ENCODE measurements at places on chromosomes 2 and 18.

GRCh38 chr2:71800106-71800809, 346.9 kb downstream of the DYSF start:
- DNase-seq: no peak

DNA sequence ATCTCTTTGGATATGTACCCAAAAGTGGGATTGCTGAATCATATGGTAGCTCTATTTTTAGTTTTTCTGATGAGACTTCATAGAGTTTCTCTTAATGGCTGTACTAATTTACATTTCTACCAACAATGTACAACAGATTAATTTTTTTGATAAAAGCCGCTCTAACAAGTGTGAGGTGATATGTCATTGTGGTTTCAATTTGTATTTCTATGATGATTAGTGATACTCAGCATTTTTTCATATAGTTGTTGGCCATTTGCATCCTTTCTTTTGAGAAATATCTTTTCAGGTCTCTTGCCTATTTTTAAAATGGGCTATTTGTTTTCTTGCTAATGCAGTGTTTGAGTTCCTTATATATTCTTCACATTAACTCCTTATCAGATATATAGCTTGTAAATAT, 4.3 kb downstream of the IL18RAP start:
- DNase-seq: no peak

- no peak for DNase-seq
These were observed 147.6 kb downstream of the SLC8A1 start for GRCh38 chr2:40304340-40304739.

DNA sequence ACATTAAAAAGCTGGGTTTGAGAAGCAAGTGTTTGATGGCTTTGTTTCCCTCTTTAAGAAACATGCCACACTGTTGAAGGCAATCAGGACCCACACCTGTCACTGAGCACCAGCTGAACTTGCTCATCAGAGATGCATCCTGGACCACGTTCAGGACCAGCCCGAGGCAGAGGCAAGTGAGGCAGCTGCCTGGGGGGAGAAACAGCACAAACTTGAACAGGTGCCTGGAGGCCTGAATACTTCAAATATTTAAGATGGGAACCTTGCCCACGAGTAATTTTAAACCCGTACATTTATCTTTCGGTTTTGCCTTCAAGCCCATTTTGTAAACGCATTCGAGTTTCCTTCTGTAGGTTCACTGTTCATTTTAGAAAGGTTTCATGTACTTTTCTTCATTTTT, 421.3 kb downstream of the NYAP2 start:
- DNase-seq: peak; percentile 38
